Mesenchymal stem cell (in vitro differentiated cells and primary cell): ENCODE measurements at places on chromosomes 2 and 18.

DNA sequence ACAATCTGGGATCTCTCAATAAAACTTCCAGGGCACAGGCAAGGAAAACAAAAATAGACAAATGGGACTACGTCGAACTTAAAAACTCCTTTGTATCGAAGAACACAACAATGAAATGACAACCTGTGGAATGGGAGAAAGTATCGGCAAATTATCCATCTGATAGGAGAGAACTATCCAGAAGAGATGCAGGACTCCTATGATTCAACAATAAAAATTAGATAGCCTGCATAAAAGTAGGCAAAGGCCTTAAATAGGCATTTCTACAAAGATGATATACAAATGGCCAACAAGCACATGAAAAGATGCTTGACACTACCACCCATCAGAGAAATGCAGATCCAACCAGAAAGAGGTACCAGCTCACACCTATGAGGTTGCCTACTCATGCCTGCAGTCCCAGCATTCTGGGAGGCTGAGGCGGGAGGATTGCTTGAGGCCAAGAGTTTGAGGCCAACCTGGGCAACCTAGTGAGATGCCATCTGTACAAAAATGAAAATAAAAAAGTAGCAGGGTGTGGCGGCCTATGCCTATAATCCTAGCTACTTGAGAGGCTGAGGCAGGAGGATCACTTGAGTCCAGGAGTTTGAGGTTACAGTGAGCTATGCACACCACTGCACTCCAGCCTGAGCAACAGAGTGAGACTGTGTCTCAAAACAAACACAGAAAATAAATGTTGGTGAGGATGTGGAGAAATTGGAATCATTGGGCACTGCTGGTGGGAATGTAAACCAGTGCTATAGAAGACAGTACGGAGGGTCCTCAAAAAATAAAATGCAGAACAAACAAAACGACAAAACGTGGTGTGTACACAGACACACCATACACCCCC lies 21.6 kb downstream of the TWIST2 start:
- peak; percentile 65 for DNase-seq

GRCh38 chr2:106097038-106098000 lies 96.8 kb downstream of the UXS1 start:
- DNase-seq = no peak

GRCh38 chr2:182818501-182818900 lies 47.9 kb downstream of the FRZB start:
- no peak for DNase-seq

GRCh38 chr2:203097735-203098134 lies 83.1 kb downstream of the NBEAL1 start:
- DNase-seq = peak; percentile 24

DNA sequence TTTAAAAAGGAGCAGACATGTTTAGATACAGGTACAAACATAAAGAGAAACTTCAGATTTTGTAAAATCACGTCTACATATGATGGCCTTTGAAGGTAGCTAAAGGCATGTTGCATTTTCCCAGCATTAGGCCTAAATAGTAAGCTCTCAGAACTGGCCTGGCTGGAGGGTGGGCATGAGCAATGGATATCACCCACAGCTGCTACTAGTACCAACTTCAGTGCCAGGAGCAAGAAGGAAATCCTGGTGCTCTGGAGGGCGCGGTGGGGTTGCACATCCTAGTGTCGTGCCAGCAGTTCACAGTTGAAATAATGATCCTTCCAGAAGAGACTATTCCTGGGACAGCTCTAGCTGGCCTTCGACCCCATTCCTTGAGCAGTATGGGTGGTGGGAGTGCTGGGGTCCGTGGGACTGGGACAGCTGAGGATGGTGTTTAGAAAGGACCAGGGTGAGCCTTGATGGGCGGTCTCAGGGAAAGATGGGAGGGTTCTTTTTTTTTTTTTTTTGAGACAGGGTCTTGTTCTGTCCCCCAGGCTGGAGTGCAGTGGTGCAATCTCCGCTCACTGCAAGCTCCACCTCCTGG lies 4.9 kb downstream of the DES start:
- no peak for DNase-seq

DNA sequence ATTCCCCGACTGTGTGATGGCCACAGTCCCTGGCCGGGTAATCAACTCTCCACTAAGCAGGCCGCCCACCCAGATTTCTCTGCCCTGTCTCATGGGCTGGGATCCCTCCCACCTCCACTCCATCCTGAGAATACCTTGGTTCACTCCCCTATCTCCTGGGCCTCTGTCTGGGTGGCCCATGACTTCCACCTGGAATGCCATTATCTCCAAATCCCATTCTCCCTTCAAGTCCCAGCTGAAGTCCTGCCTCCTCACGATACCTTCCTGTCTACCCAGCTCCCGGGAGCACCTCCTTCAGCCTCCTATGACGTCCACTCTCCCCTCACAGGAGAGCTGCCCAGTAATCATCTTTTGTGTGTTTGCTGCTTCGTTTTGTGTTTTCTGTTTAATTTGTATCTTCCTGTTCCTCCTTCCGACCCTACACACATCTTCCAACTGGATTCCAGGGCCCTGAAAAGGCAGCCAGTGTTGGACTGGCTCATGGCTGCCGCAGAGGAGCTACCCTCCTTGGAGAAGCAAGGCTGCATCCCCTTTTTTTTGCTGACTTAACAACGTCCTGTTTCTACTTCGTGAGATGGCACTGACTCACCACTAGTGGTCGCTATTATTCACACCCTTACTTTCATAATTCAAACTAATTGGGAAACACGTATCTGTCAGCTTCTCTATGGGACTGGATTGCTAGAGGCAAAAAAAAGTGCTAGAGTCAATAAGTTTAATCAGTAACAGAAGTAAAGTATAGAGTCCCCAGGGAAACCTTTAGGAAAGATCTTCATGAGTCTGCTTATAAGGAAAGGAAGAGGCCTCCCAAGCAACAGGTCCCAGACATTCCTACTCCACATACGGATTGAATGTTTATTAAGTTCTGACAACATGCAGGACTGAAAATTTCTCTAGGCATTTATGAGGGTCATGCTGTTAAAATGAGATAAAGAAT lies 171.9 kb upstream of the GATA6 start:
- peak; percentile 63 for DNase-seq

GRCh38 chr2:130875935-130876334 lies 39.2 kb downstream of the ARHGEF4 start:
- no peak for DNase-seq

GRCh38 chr18:39190508-39190907 lies 1624.9 kb upstream of the CELF4 start:
- DNase-seq = no peak

DNA sequence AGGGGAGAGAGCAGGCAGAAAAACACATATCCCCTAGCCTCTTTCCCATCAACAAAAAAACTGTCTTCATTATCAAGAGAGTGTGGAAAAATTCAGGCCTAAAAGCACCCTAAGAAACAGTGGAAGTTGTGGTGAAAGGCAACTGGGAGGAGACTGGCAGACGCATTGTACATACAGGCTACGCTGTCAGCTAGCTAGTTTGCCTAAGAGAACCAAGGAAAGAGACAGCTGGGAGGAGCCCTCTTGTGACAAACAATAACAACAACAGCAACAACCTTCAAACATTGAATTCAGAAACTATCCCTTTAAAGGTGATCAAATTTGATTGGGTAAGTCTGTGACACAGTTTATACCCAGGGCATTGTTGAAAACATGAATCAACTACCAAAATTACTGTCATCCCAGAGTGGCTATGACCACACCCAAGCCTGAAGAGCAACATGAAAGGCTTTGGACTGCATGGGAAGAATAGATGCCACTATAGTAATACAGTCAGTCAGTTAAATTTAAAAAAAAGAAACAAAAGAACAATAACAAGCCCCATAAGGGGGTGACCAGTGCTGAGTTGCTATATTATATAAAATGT lies 88.9 kb upstream of the CRIM1 start:
- no peak for DNase-seq

- no peak for DNase-seq
Observed at GRCh38 chr2:110992886-110993285, 127.8 kb upstream of the BCL2L11 start.

GRCh38 chr2:134988994-134989605 lies 58.1 kb downstream of the MAP3K19 start:
- DNase-seq = peak; percentile 49

- DNase-seq = no peak
Observed at GRCh38 chr2:147099845-147100244, 745.0 kb upstream of the ACVR2A start.

GRCh38 chr2:226556050-226556449 lies 243.6 kb downstream of the IRS1 start:
- no peak for DNase-seq

GRCh38 chr2:184363213-184363612 lies 235.1 kb upstream of the ZNF804A start:
- DNase-seq = no peak

DNA sequence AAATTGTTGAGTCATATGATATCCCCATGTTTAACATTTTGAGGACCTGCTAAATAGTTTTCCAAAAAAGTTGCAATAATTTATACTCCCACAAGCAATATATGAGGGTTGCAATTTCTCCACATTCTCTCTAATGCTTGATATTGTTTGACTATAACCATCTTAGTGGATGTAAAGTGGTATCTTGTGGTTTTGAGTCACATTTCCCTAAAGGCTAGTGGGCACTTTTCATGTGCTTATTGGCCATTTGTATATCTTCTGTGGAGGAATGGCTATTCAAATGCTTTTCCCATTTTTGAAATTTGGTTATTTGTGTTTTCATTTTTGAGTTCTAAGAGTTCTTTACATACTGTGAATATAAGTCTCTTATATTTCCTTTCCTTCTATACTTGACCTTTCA lies 82.7 kb downstream of the SCG2 start:
- no peak for DNase-seq

DNA sequence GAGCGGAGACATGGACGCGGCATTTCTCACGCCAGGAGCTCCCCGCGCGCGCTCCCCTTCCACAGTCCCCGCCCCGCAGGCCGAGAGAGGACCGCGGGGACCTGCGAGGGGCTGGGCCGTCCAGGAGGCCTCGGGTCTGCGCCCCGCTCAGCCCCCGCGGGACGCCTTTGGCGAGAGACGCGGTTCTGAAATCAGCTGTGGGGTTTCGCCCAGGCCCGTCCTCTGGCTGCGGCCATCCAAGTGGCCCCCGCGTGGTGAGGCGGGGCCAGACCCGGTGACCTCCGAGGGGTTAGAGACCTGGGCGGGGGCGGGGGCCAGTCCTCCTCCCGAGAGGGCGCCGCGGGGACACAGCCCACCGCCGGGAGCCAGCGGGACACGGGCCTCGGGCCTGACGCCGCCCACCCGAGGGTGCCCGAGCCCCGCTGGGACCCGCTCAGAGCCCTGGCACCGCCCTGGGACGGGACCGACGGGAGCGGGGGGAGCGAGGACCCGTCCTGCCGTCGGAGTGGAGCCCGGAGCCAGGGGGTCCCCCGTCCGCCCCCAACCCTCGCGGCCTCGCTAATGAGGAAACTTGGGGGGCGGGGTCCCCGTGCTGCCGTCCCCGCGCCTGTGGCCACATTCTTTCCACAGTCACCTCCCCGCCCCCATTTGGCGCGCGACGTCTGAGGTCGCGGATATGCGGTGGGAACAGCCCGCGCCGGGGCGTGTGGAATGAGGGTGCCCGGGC lies 6.1 kb upstream of the SALL3 start:
- DNase-seq = no peak

- no peak for DNase-seq
Observed at GRCh38 chr18:31439807-31440325, 7.7 kb upstream of the DSG3 start.

GRCh38 chr2:6972067-6972710 lies 55.0 kb downstream of the RNF144A start:
- DNase-seq = no peak

- no peak for DNase-seq
Observed at GRCh38 chr2:38747819-38748218, 3.3 kb downstream of the SRSF7 start.

GRCh38 chr2:86383844-86384243 lies 46.4 kb upstream of the REEP1 start:
- DNase-seq = peak; percentile 22

GRCh38 chr2:239657236-239657635 lies 256.4 kb upstream of the HDAC4 start:
- DNase-seq = no peak

DNA sequence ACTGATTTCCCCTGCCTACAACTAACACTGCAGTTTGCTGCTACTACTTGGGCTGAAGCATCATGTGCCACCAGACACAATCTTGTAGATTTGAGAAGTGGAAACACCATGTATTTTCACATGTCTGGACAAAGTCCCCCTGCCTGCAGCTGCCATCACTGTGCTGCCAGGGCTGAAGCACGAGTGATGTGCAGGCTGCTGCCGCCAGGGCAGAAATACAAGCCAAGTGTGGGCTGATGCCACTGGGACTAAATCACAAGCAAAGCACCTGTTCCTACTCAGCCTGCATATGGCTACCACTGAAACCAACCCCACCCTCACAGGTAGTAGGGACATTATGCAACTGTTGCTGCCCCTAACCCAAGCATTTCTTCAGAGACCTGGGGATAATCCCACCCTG lies 179.5 kb upstream of the SLC35G4 start:
- no peak for DNase-seq

- no peak for DNase-seq
Observed at GRCh38 chr18:74396171-74397169, 60.6 kb downstream of the DIPK1C start.

GRCh38 chr18:741931-742512 lies 29.6 kb upstream of the ENOSF1 start:
- peak; percentile 63 for DNase-seq

DNA sequence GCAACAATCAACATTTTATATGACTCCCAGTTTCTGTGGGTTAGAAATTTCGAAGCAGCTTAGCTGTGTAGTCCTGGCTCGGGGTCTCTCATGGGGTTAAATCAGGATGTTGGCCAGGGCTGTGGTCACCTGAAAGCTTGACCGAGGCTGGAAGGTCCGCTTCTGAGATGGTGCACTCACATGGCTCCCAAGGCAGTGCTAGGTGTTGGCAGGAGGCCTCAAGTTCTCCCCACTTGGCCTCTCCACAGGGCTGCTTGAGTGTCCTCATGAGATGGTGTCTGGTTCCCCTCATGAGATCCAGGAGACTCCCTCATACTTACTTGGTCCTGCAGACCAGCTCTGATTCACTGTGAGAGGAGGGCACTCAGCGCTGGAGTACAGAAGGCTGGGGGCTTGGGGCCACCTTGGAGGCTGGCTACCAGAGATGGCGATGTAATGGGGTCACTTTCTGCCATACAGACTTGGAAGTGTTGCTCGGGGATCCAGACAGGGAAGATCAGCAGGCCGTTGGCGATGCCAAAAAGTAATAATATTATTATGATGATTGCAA lies 98.8 kb downstream of the INHBB start:
- no peak for DNase-seq

GRCh38 chr2:29267720-29268119 lies 152.5 kb downstream of the CLIP4 start:
- DNase-seq = no peak

- DNase-seq = peak; percentile 42
Observed at GRCh38 chr2:63432373-63432772, 155.9 kb downstream of the WDPCP start.

GRCh38 chr2:201182650-201183364 lies at the start of gene CASP10:
Gene CASP10 (plus strand): TSS chr2:201183141. CDS start chr2:201185778, 2,637 bp downstream.
- peak; percentile 52 for DNase-seq

DNA sequence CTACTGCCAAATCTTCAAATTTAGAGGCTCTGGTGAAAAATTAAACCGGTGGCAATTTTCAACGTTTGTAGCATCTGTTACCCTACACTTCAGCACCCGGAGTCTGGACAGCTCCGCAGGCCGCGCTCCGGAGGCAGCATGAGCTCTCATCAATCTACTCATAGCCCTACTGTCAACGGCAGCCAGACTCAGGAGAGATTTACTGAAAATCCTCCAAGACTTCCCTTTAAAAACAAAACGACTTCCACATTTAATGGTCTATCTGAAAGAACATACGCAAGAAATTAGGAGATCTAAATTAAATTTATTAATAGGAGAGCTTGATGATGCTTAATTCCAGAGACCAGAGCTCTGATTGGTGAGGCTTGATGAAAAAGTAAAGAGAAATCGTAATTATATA lies 970 bp upstream of the ADCYAP1 start:
- DNase-seq = peak; percentile 51

- no peak for DNase-seq
Observed at GRCh38 chr2:169426069-169426663, 53.1 kb upstream of the BBS5 start.
